ENCODE measurements at places on chromosomes 7 and 10. TPM values are rescaled to one million over a fixed set of nuclear protein-coding genes. Genes with fewer than 3 reads are reported as not detected.
A peak's percentile ranks its signal among the peaks of the same experiment; 100 is the strongest.

DNA sequence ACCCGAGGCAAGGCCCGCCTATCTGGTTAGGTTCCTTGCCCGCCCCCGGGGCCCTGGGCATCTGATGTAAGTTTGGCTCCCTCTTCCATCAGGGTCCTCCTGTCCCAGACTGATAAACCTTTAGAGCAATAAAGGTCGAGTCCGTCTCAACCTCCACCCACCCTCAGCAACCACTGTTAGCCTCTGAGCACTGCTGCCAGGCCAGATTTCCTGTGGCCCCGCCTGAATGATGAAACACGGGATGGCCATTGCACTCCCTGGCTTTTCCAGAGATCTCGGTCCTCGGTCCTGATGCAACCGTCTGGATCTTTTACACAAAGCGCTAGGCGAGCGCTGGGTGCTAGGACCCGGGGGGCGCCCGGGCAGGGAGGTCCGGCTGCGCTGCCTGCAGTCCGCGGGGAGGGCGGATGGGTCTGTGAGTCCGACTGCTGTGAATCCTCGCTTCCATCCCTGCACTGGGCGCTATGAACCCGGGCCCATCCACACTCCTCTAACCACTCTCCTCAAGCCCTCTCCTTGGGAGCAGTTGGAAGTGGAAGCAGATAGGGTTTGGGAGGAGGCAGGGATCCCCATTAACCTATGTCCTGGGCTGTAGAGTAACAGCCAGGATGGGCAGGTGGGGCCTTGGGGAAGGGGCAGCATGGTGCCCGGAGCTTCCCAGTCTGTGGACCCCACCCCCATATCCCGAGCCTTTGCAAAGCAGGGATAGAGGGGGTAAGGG is 875 bp upstream of the DDIT4 start:
- peak; percentile 74 for DNase-seq
- peak overlapping the region; percentile 98 for H3K27ac ChIP-seq
- H3K4me3 ChIP-seq, result peak overlapping the region; percentile 86

- DNase-seq, result no peak
- peaks cover 88% of the 10 kb centered on the region for H3K36me3 ChIP-seq
- H3K27ac ChIP-seq, result no peak overlapping the region
- H3K4me1 ChIP-seq, result no peaks in the 10 kb centered on the region
- no peaks in the 10 kb centered on the region for H3K27me3 ChIP-seq
These were observed 7.9 kb upstream of the H2BK1 start for GRCh38 chr7:151218170-151218569.

DNA sequence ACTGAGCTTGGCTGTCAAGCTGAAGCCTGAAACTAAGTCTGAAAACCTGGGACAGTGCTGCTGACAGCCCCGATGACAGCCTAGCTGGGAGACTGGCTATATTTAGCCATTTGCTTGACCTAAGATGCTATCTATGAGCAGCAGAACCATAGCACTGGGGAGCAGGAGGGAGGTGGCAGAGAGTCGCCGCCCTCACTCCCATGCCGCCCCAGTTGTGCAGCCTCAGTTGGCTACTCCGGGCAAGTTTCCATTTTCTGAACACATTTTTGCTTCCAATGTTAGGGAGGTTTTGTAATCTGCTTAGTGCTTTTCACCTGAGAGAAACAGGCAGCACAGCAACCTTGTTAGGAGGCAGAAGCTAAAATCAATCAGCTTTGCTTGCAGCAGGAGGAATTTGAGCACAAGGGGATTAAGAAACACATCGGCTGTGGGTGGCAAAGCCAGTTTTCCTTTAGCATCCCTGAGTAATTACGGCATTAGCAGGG is 20.4 kb upstream of the C10orf71 start:
- peak; percentile 11 for DNase-seq
- H3K27me3 ChIP-seq, result no peaks in the 10 kb centered on the region
- no peak overlapping the region for H3K4me3 ChIP-seq
- no peak overlapping the region for H3K27ac ChIP-seq
- H3K4me1 ChIP-seq, result no peaks in the 10 kb centered on the region
- no peaks in the 10 kb centered on the region for H3K36me3 ChIP-seq

- no peak overlapping the region for H3K27ac ChIP-seq
- H3K4me3 ChIP-seq, result no peak overlapping the region
- DNase-seq, result no peak
- no peaks in the 10 kb centered on the region for H3K4me1 ChIP-seq
- H3K36me3 ChIP-seq, result peaks cover 51% of the 10 kb centered on the region
These were observed 15.9 kb downstream of the AQP1 start for GRCh38 chr7:30927559-30927958.

DNA sequence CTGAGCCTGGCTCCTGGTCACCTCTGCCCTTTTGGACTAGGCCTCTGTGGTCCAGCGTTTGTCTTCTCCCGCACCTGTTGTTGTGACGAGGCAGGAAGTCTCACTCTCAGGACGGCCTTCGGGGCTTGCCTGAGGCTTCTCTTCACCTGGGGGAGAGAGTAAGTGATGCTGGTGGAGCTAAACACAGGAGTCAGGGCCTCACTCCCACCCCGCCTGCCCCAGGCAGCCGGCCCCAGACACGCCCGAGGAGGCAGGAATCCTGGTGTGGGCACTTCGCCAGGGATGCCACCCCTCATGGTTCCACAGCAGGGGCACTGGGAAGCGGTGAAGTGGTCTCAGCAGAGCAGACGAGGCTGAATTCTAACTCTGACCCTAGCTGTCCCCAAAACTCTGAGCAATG is 42.4 kb downstream of the IL2RA start:
- H3K36me3 ChIP-seq, result no peaks in the 10 kb centered on the region
- H3K4me3 ChIP-seq, result no peak overlapping the region
- no peaks in the 10 kb centered on the region for H3K27me3 ChIP-seq
- DNase-seq, result no peak
- H3K27ac ChIP-seq, result no peak overlapping the region

DNA sequence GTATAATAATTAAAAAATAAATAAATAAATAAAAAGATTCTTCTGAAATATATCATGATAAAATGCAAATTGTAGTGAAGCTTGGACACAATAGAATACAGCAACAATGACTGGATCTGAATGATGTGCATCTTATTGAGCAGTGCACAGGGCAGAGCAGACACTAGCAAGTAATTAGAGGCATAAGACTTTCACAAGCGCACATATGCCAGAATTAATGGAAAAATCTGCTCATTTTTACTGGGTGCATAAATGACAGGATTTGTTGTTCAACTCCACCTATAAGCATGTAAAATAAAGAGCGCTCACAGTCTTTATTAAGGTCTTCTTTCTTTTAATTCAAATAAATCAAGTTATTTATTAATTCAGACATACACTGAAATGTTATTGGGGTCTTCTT is 125.0 kb downstream of the DPY19L1 start:
- no peaks in the 10 kb centered on the region for H3K27me3 ChIP-seq
- no peak overlapping the region for H3K4me3 ChIP-seq
- no peak overlapping the region for H3K27ac ChIP-seq
- no peaks in the 10 kb centered on the region for H3K36me3 ChIP-seq
- no peak for DNase-seq
- no peaks in the 10 kb centered on the region for H3K4me1 ChIP-seq

The GSTO2 gene
- total RNA-seq, result not detected

The IRF5 gene
- not detected for total RNA-seq

The TMEM248 gene
- total RNA-seq, result 278 TPM
